ENCODE measurements at places on chromosomes 4 and X. TPM values are rescaled to one million over a fixed set of nuclear protein-coding genes. Genes with fewer than 3 reads are reported as not detected.

SYP gene
- total RNA-seq: 0.23 TPM

CWH43 gene
- total RNA-seq: not detected

SLC10A6 gene
- not detected for total RNA-seq

ASMT gene
- total RNA-seq: not detected

LUZP4 gene
- not detected for total RNA-seq

EDNRA gene
- 34.5 TPM for total RNA-seq

All from pericardium fibroblast (primary cell).